ENCODE measurements at places on chromosomes 3 and 15.

DNA sequence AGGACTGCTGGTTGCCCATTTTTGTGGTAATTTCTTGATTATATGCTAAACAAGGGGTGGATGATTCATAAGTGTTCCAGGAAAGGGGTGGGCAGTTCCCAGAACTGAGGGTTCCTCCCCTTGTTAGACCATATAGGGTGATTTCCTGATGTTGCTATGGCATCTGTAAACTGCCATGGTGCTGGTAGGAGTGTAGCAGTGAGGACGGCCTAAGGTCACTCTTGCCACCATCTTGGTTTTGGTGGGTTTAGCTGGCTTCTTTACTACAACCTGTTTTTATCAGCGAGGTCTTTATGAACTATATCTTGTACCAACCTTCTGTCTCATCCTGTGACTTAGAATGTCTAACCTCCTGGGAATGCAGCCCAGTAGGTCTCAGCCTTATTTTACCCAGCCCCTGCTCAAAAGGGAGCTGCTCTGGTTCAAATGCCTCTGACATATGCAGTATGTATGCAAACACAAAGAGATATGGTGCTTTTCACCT is 46.2 kb downstream of the C3orf38 start:
- no peak for DNase-seq

- DNase-seq, result no peak
Measured at GRCh38 chr3:48437812-48438211, 2.1 kb downstream of the CCDC51 start.

DNA sequence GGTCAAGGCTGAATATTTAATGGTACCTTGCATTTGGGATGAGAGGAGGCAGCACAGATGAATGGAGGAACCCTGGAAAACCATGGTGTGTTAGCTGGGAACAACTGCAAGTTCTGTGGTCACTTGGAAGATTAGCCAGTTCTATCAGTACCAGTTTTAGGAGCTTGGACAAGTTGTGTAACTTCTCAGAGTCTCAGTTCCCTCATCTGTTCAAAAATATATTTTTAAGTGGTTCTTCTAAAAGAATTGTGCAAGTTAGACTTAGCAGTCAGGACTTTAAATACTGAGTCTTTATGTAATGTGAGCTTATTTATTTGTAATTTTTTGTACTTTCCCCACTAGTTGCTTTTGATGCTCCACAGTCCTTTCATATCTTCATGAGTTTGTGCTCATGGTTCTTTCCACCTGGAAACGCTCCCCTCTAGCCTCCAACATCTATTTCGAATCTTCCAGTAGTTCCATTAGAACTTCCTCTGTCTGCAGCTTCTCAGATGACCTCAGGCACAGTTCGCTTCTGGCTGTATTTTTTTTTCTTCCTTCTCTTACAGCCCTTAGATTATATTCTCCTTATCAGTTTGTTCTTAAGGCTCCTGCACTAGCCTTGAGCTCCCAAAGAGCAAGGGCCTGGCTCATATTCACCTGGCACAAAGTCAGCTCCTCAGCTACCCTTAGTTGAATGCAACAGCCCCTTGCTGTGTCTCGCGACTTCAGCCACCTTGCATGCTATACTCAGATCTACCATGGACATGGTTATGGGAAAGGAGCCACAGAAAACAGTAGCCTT is 27.1 kb downstream of the ITPR1 start:
- no peak for DNase-seq

GRCh38 chr3:46540550-46540949 is 25.6 kb downstream of the LRRC2 start:
- no peak for DNase-seq

GRCh38 chr3:184525337-184526087 is 36.1 kb upstream of the EPHB3 start:
- DNase-seq, result no peak

GRCh38 chr3:63961891-63962290 is 49.7 kb upstream of the SCAANT1 start:
- DNase-seq, result no peak

DNA sequence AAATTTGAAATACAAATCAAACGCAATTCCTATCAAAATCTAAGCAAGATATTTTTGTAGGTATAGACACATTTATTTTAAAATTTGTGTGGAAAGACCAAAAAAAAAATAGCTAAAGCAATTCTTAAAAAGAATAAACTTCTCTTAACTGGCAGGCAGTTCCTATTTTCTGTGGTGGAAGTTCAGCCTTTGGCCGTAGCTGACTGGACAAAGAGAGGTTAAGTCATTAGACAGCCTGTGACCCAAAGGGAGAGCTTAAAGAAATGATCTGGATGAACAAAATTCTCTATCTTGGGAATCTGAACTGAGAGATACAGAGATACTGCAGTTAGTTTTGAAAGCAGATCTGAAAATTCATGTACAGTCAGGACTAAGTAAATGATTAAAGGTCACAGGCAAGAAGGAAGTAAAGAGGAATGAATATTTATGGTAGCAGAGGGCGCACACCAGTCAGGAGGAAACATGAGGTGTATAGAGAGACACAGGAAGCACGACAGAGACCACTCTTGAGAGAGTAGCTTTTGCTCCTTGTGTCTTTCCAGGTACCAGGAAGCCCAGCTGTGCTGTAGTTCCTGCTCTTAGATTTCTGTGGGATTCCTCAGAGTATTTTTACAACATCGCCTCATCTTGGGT is 57.5 kb downstream of the TPRG1 start:
- DNase-seq, result no peak

GRCh38 chr15:70439304-70439877 is 324.0 kb downstream of the UACA start:
- DNase-seq, result no peak

- no peak for DNase-seq
Measured at GRCh38 chr3:100957261-100957986, 35.8 kb downstream of the ABI3BP start.
